ENCODE measurements at places on chromosomes 6 and 20.
A peak's percentile ranks its signal among the peaks of the same experiment; 100 is the strongest.

DNA sequence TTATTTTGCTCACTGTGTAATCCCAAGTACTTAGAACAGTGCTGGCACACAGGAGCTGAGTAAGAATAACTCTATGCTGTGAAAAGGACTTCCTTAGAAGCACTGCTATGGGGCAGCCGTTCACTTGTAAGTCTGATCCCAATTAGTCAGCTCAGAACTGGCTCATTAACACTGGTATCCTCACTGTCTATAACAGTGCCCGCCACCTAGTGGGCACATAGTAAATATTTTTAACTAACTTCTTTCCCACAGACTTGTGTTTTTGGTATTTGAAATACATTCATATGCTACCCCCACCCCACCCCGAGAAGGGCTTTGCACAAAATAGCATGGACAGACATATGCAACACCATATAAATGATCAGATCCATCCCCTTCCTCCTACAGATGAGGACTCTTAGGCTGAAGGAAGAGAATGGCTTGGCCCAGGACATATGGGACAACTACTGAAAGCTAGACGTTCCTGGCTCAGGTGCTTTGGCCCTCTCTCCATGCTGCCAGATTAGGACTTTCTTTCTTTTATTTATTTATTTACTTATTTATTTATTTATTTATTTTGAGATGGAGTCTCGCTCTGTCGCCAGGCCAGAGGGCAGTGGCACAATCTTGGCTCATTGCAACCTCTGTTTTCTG is 47.1 kb downstream of the DST start:
- DNase-seq = peak; percentile 59

GRCh38 chr20:1631309-1632151 is 11.7 kb upstream of the SIRPB1 start:
- no peak for DNase-seq

DNA sequence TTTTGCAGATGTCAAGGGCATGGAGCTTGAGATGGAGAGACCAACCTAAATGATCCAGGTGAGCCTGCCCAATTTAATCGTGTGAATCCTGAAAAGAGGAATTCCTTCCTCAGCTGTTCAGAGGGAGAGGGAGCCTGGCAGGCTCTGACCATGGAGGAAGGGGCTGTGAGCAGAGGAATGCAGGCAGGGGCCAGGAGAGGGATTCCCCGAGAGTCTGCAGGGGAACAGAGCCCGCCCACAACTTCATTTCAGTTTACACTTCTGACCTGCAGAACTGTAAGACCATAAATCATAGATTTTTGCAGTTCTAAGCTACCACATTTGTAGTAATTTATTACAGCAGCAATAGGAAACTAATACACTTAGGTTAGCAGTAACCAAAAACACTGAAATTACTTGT is 164.1 kb downstream of the TBXT start:
- peak; percentile 53 for DNase-seq

DNA sequence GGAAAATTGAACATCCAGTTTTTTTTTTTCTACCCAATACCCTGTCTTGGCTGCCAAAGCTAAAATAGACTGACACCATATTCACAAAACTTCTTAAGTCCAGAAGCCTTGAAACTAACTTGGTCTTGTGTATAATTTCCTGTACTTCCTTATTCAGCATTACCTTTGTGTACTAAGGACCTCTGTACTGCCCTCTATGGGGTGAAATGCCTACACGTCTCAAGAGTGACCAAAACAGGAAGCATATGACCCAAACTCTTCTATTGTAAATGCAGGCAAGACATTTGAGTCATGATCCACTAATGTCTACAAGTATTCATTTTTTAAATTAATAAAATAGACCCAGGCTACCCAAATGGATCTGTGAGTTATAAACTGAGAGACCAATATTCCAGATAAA is 50.4 kb downstream of the HMGCLL1 start:
- DNase-seq = peak; percentile 71

GRCh38 chr6:48098923-48099322 is 12.1 kb downstream of the PTCHD4 start:
- no peak for DNase-seq

DNA sequence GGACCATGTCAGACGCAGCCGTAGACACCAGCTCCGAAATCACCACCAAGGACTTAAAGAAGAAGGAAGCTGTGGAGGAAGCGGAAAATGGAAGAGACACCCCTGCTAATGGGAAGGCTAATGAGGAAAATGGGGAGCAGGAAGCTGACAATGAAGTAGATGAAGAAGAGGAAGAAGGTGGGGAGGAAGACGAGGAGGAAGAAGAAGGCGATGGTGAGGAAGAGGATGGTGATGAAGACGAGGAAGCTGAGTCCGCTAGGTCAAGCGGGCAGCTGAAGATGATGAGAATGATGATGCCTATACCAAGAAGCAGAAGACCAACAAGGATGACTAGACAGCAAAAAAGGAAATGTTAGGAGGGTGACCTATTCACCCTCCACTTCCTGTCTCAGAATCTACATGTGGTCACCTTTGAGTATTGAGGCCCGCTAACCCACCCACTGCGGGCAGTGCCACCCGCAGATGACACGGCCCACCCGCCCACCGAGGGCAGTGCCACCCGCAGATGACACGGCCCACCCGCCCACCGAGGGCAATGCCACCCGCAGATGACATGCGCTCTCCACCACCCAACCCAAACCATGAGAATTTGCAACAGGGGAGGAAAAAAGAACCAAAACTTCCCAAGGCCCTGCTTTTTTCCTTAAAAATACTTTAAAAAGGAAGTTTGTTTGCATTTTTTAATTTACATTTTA is 43.3 kb downstream of the MGME1 start:
- no peak for DNase-seq

- DNase-seq = no peak
Observed at GRCh38 chr20:8490076-8490830, 358.2 kb downstream of the PLCB1 start.

DNA sequence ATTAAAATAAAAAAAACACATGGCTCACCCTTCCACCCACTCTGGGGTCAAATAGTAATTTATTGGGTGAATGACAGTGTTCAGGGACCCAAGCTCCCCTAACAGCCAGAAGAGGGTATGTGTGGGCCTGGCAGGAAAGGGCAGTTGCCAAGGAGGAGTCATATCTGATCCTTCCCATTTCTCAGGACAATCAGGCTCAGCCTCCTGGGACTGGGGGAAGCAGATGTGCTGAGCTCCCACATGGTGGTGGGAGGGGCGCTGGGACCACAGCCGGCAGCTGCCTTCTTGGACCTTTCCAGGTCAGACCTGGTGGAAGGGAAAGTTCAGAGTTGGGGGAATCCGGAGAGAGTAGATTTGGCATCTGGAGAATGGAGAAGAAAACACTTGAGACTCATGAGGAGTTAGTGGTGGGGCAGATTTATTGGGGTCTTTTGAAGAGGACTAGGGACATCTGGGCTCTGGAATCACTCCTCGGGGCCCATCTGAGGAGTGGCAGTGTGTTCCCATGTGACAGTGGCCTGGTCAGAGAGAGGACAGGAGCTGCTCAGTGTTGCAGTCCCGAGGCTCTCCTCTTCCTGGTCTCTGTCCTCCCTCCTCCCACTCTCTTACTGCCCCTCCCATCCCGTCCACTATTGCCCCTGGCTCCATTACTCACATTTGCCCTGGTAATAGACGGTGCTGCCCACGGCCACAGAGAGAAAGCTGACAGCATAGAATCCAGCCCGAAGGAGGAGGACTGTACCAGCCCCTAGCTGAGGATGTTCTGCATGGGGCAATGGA is 3.0 kb downstream of the LST1 start:
- no peak for DNase-seq
